Hematopoietic multipotent progenitor cell treated with erythropoietin and hydrocortisone succinate and interleukin-3 and kit ligand, for 17 days (in vitro differentiated cells): ENCODE measurements at places on chromosomes 7 and 10.
A peak's percentile ranks its signal among the peaks of the same experiment; 100 is the strongest.

- DNase-seq, result peak; percentile 71
These were observed 105.8 kb downstream of the ARHGAP21 start for GRCh38 chr10:24617771-24618396.

- DNase-seq, result no peak
These were observed 51.7 kb downstream of the CREM start for GRCh38 chr10:35178331-35178730.

GRCh38 chr10:92404612-92405418 is 113.8 kb downstream of the MARCHF5 start:
- DNase-seq, result no peak

GRCh38 chr7:50353201-50353600 is 48.7 kb downstream of the IKZF1 start:
- no peak for DNase-seq

GRCh38 chr10:121106611-121107010 is 255.4 kb downstream of the WDR11 start:
- no peak for DNase-seq

DNA sequence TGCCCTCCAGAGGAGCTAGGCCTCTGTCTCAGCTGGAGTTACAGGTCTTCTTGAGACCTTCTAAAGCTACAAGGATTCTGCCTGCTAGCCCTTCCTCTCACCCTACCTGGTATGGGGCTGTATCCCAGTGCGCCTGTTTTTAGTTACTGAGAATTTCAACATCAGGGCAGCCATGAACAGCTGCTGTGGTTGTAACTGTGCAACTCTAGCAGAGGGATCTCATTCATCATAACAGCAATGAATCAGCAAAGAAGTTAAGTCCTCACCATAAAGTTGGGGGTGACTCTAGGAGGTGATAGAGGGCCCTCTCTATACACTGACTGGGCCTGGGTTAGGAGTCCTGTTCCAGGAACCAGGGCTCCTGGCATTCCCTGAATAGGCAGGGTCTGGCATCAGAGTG is 14.0 kb upstream of the CDH23 start:
- no peak for DNase-seq

DNA sequence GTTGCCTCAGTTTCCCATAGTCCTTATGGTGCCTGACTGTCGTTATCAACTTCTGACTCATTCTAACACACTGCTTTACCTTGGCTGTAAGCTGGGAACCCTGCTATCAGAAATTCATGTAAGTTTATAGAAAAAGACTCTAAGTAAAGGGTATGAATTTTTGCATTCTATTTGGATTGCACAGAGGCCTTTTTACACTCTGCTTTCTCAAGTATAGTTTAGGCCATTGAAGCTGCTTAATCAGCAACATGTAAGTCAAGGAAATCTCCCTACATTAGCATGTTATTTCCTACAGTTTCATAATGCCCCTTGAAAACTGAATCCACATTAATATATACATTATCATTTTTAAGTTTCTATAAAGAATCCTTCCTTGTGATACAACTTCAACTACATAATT is 17.1 kb upstream of the ITGB8 start:
- DNase-seq, result no peak

- DNase-seq, result no peak
These were observed 56.9 kb downstream of the ATAD1 start for GRCh38 chr10:87761153-87761552.

DNA sequence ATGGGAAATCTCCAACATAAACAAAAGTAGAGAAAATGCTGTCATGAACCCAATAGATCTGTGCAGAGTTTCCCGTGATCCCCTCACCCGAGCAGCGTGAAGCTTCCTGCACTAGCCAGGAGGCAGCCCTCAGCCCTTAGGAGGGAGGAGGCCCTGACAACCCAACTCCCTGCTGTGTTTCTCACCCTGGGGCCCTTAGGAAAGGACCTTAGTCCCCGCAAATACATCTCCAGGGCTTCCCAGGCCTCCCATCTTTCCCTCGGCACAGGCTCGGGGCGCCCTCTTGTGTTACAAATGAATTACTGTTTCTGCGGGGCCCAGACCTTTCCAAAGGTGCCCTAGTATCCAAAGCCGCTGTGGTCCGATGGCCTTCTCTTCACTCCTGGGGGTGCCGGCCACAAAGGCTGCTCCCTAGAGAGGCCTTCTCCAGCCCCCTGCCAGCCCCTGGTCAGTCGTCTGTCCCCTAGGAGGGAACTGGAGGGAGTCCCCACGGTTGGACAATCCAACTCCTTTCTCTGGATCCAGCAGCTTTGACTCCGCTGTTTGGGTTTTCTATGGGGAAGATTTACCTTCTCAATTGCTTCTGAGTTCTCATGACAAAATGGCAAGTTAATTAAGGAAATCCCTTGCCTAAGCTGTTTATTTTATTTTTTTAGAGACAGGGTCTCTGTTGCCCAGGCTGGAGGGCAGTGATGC is 49.9 kb upstream of the SH2B2 start:
- DNase-seq, result peak; percentile 40

DNA sequence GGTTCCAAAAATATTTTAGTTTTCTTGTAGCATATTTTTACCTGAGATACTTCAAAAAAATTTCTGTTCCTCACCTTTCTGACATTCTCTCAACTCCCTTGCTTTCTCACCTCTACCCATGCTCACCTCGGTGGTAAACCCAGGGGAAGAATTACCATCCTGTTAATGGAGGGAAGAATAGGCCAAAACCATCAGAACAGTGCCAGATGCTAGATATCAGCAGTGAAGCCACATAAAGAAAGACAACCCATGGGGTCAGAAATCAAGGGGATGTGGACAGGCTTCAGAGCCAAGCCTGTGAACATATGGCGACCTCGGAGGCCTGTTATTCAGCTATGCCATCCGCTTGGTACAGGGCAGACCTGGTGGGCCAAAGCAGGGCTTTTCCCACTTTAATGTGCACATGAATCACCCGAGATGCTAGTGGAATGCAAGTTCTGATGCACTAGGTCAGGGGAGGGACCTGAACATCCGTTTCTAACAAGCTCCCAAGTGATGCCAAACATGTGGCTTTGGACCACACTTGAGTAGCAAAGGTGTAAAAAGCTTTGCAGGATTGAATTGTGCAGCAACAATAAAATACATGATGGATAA is 125.5 kb downstream of the NPY start:
- DNase-seq, result no peak

GRCh38 chr7:75937958-75938786 is 23.2 kb downstream of the POR start:
- DNase-seq, result peak; percentile 17

DNA sequence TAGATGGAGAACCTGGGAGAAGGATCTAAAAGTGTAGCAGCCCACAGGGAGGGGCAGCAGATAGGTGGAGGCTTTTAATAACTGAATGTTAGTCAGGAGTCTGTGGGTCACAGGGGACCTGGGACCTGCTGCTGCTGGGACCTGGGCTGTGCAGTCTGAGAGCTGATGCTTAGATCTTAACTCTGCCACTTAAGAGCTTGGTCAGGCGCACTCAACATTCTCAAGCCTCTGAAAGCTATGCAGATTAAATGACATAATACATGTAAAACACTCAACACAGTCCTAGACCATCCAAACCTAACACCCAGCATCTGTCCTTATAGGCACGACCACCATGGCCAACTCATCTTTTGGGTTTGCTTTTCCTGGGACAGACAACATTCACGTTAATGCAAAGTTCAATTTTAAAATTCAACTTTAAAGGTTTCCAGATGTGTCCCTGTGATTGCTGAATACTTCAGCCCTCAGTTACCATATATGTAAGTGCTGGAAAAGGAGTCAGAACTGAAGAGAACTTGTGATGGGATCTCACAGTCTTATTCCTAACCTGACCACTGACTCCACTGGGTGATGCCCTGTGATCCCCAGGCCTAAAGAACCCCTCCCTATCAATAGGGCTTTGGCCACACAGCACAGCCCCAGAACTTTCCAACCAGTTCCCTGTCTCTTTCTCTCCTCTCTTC is 321.0 kb downstream of the PLXNA4 start:
- no peak for DNase-seq

DNA sequence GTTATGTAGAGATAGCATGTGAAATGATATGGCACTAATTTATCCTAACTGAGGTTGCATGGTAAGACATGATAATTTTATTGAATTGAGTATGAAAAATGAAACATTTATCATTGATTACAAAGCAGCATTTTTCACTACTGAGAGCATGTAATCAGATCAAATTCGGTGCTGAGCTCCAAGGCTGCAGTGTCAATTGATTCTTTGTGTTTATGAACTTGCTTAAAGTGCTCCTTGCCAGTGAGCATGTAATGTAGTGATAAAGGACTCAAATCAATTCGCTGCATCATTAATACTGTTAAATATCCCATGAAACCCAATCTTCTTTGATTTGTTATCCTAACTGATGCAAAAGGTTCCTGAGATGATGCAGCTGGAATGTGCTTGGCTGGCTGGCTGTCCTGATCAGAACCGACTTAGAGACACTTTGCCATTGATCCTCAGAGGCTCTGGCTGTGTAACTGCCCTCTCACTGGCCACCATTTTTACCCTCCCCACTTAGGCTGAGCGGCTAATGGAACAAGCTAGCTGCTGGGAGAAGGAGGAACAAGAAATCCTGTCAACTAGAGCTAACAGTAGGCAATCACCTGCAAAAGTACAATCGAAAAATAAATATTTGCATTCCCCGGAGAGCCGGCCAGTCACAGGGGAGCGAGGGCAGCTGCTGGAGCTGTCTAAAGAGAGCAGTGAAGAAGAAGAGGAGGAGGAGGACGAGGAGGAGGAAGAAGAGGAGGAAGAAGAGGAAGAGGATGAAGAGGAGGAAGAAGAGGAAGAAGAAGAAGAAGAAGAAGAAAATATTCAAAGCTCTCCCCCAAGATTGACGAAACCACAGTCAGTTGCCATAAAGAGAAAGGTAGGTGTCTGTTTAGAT is 89.8 kb upstream of the SAMD8 start:
- DNase-seq, result no peak

- DNase-seq, result no peak
These were observed 10.7 kb downstream of the XPNPEP1 start for GRCh38 chr10:109912335-109913281.

DNA sequence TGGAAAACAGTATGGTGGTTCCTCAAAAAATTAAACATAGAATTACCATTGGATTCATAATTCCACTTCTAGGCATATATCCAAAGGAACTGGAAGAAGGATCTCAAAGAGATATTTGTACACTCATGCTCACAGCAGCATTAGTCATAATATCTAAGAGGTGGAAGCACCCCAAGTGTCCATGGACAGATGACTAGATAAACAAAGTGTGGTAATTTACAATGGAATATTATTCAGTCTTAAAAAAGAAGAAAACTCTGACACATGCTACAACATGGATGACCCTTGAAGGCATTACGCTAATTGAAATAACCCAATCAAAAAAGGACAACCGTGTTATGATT is 594.2 kb downstream of the KCNMA1 start:
- no peak for DNase-seq

DNA sequence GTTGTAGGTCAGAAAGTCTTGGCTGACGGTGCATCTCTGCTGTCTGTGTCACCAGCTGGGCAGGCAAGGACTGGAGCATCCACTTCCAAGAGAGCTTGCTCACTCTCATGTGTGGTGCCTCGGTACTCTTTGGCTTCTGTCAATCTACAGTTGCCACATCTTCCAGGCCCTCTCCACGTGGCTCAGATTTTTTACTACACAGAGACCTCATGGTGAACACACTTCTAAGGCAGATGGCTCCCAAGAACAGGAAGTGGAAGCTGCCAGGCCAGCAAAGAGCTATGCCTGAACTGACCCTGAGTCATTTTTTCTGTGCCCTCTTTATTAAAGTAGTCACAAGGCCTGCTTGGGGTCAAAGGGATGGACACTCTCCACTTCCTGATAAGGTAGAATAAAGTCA is 351.5 kb upstream of the AUTS2 start:
- no peak for DNase-seq

GRCh38 chr7:82559193-82559805 is 115.7 kb upstream of the CACNA2D1 start:
- no peak for DNase-seq

DNA sequence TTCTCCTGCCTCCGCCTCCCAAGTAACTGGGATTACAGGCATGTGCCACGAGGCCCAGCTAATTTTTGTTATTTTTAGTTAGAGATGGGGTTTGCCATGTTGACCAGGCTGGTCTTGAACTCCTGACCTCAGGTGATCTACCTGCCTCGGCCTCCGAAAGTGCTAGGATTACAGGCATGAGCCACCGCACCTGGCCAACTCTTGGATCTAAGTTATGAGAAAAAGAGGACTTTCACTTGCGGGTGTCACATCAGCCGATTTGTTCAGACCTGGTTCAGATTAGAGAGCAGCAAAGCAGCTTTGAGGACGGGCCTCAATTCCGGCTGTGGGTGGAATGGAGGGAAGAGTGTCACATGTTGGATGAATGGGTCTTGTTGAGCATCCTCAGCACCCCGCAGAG is 61.0 kb upstream of the FGFR2 start:
- no peak for DNase-seq

DNA sequence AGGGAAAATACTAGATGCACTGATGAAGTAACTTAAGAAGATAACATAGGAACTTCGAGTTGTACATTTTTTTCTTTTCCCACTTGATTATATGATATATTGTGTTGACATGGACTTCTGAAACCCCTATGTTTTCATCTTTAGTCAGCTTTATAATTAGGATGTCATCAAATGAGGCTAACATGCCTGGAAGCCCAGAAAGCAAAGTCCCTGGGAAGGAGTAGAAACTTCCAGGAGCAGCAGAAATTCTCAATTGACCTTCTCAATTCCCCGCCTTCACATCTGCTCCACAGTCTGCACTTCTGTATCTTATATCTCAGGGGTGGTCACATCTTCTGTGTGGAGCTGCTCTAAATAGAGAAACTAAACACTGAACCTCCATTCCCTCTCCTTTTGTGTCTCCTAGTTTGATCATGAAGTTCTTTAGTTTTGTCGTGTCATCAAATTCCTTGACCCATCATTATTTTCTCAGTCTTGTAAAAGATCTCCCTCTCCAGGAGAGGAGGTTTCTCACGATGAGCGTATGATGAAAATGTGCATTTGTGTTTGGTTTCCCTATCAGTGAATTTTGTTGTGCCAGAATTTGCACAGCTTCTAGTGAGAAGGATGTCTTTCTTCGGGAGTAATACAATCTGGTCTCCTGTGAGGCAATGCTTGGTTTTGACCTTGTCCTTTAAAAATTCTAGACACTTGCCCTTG is 303.3 kb downstream of the SUGCT start:
- no peak for DNase-seq

DNA sequence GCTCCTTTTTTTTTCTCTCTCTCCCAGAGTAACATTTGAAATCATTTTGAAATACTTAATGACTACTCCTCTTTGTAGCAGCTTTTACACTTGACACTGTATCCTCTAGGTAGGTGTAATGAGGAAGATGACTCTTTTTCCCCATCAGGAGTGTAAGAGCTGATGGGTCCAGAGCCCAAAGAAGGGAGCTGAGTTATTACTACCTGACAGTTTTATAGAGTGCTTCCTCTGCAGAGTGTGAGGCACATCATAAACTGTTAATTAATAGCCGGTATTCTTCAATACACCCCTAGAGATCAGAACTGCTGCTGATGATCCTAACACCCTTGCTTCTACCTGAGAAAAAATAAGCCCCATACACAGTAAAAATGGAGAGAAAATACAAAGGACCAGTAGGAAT is 279.8 kb upstream of the SEMA3A start:
- no peak for DNase-seq
